ENCODE measurements at places on chromosomes 12 and 14. TPM values are rescaled to one million over a fixed set of nuclear protein-coding genes. Genes with fewer than 3 reads are reported as not detected.

Gene HCAR1
- not detected for polyA plus RNA-seq

DNA sequence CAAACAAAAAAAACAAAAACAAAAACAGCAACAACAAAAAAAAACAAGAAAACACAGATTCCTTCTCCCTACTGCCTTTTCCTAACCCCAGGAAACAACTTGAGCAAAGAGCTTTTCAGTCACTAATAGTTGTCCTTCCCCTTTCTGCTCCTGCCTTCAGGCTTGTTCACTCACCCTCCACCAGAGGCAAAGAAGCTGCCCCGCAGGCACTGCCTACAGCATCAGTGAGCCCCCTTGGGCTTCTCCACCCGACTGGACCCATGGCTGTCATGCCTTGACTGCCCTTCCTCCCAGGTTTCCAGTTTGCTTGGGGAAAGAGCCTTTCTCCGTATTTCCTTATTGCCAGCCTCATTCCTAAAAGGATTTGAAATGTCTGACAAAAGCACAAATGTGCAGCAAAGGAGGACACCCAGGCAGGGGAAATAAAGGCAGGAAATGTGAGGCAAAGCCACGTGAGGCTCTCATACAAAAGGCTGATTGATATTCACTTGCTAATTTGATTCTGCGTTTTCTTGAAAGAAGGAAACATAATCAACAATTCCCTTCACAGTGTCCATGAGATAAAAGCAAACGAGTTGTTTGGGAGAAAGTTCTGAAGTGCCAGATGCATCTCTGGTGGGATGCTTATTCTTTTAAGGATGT lies 85.7 kb downstream of the GPATCH2L start:
- no peaks in the 10 kb centered on the region for H3K36me3 ChIP-seq
- H3K4me1 ChIP-seq, result no peaks in the 10 kb centered on the region
- no peak overlapping the region for H3K27ac ChIP-seq
- DNase-seq, result no peak
- H3K27me3 ChIP-seq, result no peaks in the 10 kb centered on the region

DNA sequence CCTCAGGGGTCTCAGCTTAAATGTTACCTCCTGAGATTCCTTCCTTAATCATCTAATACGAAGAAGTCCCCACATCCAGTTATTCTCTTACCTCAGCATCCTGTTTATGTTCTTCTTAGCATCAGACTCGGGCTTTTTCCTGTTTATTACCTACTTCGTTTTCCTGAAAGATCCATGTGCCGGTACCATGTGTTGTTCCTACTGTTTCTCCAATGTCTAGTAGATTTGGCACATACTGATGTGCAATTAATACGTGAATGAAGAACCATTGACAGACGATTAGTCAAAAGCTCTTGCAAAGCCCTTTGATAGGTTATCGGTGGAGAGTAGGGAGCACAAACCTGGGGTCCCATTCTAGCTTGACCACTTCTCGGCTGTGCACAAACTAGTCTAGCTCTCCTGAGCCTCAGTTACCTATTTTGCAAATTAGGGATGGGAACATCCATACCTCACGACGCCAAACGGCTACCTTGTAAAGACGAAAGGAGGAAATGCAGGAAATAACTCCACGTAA lies 735 bp upstream of the MAPKAPK5 start:
- H3K27me3 ChIP-seq, result no peaks in the 10 kb centered on the region
- DNase-seq, result no peak
- H3K36me3 ChIP-seq, result peaks cover 41% of the 10 kb centered on the region
- peaks cover 32% of the 10 kb centered on the region for H3K4me1 ChIP-seq
- peak overlapping the region; percentile 85 for H3K4me3 ChIP-seq

GRCh38 chr12:76890151-76891143 lies 11.6 kb upstream of the CSRP2 start:
- no peaks in the 10 kb centered on the region for H3K4me1 ChIP-seq
- H3K4me3 ChIP-seq, result no peak overlapping the region
- H3K27me3 ChIP-seq, result peaks cover 4% of the 10 kb centered on the region
- no peak for DNase-seq
- H3K27ac ChIP-seq, result no peak overlapping the region

DNA sequence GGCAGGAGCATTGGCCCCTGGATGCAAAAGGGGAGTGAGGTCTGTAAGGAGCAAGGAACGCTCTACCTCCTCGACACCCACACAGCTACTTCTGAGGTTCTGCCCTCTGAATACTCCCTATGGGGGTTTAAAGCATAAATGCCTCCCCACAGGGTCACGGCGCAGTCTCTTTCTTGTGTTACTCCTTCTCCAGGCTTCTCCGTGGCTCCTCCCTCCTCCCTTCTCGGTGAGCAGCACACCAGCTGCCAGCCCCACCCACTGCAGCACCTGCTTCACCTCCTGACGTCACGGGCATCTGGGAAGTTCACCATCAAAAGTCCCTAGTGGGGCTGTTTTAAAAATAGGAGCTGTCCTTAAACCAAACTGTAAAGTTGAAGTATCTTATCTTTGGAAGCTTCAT lies 67.3 kb downstream of the SPTB start:
- H3K4me3 ChIP-seq, result no peak overlapping the region
- peaks cover 18% of the 10 kb centered on the region for H3K36me3 ChIP-seq
- no peaks in the 10 kb centered on the region for H3K27me3 ChIP-seq

DNA sequence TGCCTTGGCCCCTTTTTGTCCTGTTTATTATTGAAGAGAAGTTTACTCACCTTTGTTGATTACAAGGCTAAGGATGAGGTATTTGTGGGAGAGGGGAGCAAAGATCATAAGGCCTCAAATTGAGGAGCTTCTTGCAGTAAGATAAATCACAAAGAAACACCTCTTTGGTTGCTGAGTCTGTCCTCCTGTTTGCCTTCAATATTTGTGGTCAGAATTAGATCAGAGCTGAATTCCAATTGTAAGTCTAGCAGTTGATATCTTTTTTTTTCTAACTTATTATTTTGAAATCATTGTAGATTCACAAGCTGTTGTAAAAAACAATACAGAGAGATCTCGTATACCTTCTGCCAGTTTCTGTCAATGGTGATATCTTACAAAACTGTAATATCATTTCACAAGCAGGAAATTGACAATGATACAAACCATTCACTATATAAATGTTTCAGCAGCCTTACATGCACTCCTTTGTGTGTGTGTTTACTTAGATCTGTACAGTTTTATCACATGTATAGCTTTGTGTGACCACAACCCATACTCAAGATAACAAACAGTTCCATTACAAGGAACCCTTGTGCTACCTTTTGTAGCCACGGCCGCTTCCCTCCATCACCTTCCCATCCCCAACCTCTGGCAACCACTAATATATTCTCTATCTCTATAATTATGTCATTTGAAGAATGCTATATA lies 97.4 kb downstream of the KICS2 start:
- no peaks in the 10 kb centered on the region for H3K4me1 ChIP-seq
- peaks cover 2% of the 10 kb centered on the region for H3K27me3 ChIP-seq
- H3K36me3 ChIP-seq, result no peaks in the 10 kb centered on the region
- no peak overlapping the region for H3K4me3 ChIP-seq
- H3K27ac ChIP-seq, result no peak overlapping the region

Gene KIAA0586
- 10.0 TPM for polyA plus RNA-seq

GRCh38 chr14:55518391-55518790 lies 61.6 kb upstream of the KTN1 start:
- no peaks in the 10 kb centered on the region for H3K4me1 ChIP-seq
- no peaks in the 10 kb centered on the region for H3K27me3 ChIP-seq
- no peak overlapping the region for H3K4me3 ChIP-seq
- no peak for DNase-seq
- no peak overlapping the region for H3K27ac ChIP-seq

- DNase-seq, result no peak
- H3K27ac ChIP-seq, result no peak overlapping the region
- H3K36me3 ChIP-seq, result no peaks in the 10 kb centered on the region
- H3K27me3 ChIP-seq, result no peaks in the 10 kb centered on the region
- H3K4me1 ChIP-seq, result no peaks in the 10 kb centered on the region
- H3K4me3 ChIP-seq, result no peak overlapping the region
These were observed 39.4 kb downstream of the RTN1 start for GRCh38 chr14:59831121-59831730.

GRCh38 chr14:26896447-26896846 lies 298.6 kb upstream of the NOVA1 start:
- H3K4me3 ChIP-seq, result no peak overlapping the region
- H3K4me1 ChIP-seq, result no peaks in the 10 kb centered on the region
- no peak for DNase-seq
- no peaks in the 10 kb centered on the region for H3K27me3 ChIP-seq
- H3K36me3 ChIP-seq, result no peaks in the 10 kb centered on the region

DNA sequence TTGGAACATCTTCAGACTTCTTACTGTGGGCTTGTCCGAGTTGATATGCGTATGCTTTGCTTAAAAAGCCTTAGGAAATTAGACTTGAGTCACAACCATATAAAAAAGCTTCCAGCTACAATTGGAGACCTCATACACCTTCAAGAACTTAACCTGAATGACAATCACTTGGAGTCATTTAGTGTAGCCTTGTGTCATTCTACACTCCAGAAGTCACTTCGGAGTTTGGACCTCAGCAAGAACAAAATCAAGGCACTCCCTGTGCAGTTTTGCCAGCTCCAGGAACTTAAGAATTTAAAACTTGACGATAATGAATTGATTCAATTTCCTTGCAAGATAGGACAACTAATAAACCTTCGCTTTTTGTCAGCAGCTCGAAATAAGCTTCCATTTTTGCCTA lies 8.8 kb downstream of the LRR1 start:
- DNase-seq, result no peak
- H3K36me3 ChIP-seq, result peaks cover 48% of the 10 kb centered on the region
- no peaks in the 10 kb centered on the region for H3K4me1 ChIP-seq
- no peaks in the 10 kb centered on the region for H3K27me3 ChIP-seq
- no peak overlapping the region for H3K27ac ChIP-seq

DNA sequence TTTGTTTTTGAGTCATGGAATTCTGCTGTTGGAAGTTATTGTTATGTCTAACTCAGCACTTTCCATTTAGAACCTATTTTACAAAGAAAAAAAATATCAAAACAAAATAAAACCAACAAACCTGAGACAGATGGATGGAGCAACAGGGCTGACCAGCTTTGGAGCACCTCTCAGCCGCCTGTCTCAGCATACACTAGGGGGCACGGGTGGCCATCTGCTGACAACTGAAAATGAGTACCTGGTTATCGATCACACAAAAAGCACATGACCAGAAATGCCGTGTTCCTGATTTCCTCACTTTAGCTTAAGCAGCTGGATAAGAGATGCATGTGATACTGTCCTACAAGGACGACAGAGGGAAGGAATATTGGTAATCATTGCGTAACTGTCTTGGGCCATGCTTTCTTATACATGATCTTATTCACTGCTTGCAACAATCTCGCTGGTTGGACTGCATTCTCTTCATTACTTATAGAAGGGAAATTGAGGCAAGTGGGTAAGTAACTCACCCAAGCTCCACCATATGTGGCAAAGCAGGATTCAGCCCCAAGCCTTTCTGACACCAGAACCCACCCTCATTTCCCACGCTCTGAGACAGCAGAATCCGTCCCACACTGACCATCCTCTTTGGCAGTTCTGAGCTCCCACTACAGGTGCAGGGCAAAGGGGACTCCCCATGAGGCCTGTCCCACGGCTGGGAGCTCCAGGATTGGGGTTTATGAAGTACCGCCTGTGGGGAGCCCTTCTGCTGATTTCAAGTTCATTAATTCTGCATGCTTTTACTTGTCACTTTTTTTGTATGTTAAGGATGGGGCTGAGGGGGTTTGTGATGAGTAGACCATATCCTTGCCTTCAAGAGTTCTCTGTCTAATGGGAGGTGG lies 43.5 kb downstream of the C14orf132 start:
- H3K36me3 ChIP-seq, result no peaks in the 10 kb centered on the region
- H3K27ac ChIP-seq, result no peak overlapping the region
- no peaks in the 10 kb centered on the region for H3K4me1 ChIP-seq
- no peak for DNase-seq
- H3K27me3 ChIP-seq, result peaks cover 25% of the 10 kb centered on the region
- no peak overlapping the region for H3K4me3 ChIP-seq

GRCh38 chr14:68687746-68688145 lies 105.1 kb downstream of the ZFP36L1 start:
- H3K4me1 ChIP-seq, result peaks cover 8% of the 10 kb centered on the region
- H3K36me3 ChIP-seq, result no peaks in the 10 kb centered on the region
- H3K27me3 ChIP-seq, result no peaks in the 10 kb centered on the region

DNA sequence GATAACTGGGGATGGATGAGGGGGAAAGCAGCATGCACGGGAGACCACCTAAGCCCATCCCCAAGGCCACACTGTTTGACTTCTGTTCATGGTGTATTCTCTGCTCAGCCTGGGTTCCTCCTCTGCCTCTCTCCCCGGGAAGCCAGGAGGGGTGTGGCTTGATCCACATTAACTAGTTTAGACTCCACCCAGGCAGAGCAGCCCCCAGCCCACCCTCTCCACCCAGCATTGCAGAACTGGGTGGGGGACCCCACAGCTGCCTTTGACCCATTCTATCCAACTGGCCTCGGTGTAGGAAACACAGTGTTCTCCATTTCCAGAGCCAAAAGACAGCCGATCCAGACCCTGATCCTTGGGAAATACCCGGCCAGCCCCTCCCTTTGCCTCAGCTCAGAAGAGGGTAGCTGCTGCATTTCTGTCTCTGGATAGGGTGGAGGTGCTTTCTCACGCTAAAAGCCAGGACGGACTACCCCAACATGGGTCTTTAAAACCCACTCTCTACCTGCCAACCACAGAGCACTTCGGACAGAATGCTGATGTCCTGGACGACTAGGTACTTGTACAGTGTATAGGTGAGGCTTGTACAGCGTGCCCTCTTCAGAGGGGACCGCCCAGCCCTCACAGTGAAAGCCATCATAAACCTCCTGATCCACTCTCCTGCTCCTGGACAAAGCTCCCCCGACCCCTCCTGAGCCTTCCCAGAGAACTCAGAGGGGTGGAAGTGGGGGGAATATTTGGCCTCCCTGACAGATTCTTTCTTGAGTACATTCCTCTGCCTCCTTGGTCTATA lies 9.4 kb downstream of the SPRYD3 start:
- no peaks in the 10 kb centered on the region for H3K27me3 ChIP-seq
- no peak overlapping the region for H3K27ac ChIP-seq
- peaks cover 20% of the 10 kb centered on the region for H3K36me3 ChIP-seq
- no peak for DNase-seq

DNA sequence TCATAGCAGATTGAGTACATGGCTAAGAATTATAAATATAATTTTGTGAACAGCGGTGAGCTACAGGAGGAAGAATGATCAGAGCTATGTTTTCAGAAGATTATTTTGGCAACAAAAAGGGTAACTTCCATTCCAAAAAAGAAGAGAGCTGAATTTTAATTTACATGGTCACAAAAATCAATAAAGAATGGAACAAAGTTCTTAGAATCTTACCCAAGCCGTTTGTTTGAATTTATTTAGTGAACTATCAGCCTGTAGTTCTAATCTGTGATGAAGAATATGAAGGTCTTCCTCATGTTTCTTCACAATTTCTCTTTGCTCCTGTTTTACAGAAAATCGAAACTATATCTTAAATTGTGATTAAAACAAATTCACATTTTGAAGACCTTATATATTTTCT lies 54.4 kb upstream of the C12orf50 start:
- no peak overlapping the region for H3K4me3 ChIP-seq
- H3K36me3 ChIP-seq, result peaks cover 62% of the 10 kb centered on the region
- DNase-seq, result no peak
- H3K27ac ChIP-seq, result no peak overlapping the region
- H3K4me1 ChIP-seq, result no peaks in the 10 kb centered on the region

GRCh38 chr14:103705504-103706284 lies 9.6 kb downstream of the XRCC3 start:
- no peak overlapping the region for H3K4me3 ChIP-seq
- no peak overlapping the region for H3K27ac ChIP-seq
- no peak for DNase-seq
- peaks cover 83% of the 10 kb centered on the region for H3K36me3 ChIP-seq

Gene BICDL1
- polyA plus RNA-seq, result 2.0 TPM

Gene CDCA3
- polyA plus RNA-seq, result 80.3 TPM

- H3K27me3 ChIP-seq, result no peaks in the 10 kb centered on the region
- no peak overlapping the region for H3K4me3 ChIP-seq
- peaks cover 91% of the 10 kb centered on the region for H3K36me3 ChIP-seq
- H3K4me1 ChIP-seq, result no peaks in the 10 kb centered on the region
These were observed 8.3 kb downstream of the TMX1 start for GRCh38 chr14:51248016-51248987.
